ENCODE measurements at places on chromosomes 4 and X.

- no peak overlapping the region for H3K27ac ChIP-seq
- DNase-seq = no peak
- no peaks in the 10 kb centered on the region for H3K36me3 ChIP-seq
- H3K4me3 ChIP-seq = no peak overlapping the region
- peaks cover 19% of the 10 kb centered on the region for H3K27me3 ChIP-seq
Observed at GRCh38 chrX:22314211-22314610, 41.5 kb downstream of the CBLL2 start.

GRCh38 chr4:149370002-149370401 lies 445.6 kb downstream of the IQCM start:
- H3K4me1 ChIP-seq = no peaks in the 10 kb centered on the region
- no peaks in the 10 kb centered on the region for H3K36me3 ChIP-seq
- no peaks in the 10 kb centered on the region for H3K27me3 ChIP-seq

DNA sequence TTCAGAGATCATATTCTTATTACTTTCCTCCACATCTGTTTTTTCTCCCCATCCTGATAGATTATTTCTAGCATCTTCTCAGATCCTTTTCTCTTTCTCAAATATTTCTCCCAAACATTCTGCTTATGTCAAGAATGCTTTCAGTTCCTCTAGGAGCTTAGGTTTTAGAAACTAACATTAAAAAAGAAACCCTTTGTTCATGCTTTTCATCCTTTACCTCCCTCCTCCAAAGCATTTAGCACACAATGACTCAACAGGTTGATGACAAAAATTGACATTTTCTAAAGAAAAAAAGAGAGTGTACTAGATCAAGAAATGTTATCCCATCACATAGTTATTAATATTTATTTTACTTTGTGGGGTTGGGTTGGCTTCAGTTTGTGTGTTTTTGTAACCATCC lies 16.5 kb upstream of the ALB start:
- no peaks in the 10 kb centered on the region for H3K27me3 ChIP-seq
- no peak overlapping the region for H3K4me3 ChIP-seq
- H3K4me1 ChIP-seq = no peaks in the 10 kb centered on the region
- no peak overlapping the region for H3K27ac ChIP-seq
- DNase-seq = no peak

- H3K36me3 ChIP-seq = peaks cover 34% of the 10 kb centered on the region
- no peak overlapping the region for H3K4me3 ChIP-seq
- no peak for DNase-seq
- H3K4me1 ChIP-seq = peaks cover 7% of the 10 kb centered on the region
- peak overlapping the region; percentile 39 for H3K27ac ChIP-seq
Observed at GRCh38 chr4:1208970-1209704, 36.8 kb upstream of the SPON2 start.

Data from Calu3 (cell line).